ENCODE measurements at places on chromosomes 5 and 9. TPM values are rescaled to one million over a fixed set of nuclear protein-coding genes. Genes with fewer than 3 reads are reported as not detected.

C5orf46 gene
- total RNA-seq = not detected

OSMR gene
- total RNA-seq = 85.6 TPM

DNA sequence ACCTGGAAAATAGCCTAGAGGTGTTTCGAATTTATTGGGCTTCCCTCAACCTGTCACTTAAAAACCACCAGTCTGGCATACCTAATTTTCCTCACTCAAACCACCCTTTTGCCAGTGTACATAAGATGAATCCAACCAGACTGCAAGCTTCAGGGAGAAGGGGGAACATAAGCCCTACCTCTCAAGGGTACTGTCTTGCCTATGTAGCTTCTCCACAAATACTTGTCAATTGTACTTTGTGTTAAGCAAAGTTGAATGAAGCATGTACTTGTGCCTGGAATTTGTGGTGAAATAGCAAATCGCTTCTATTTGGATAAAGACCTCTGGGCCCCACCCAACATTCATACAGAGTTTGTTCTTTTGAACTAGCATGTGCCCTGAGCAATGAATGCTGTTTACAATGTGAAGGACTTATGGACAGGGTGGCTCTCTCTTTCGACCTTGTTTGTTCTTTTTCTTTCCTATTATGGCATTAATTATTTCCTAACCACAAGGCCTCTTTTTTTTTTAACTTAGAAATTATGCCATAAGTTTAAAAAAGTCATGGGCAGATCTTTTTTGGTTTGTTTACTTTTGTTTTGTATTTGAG is 580.2 kb downstream of the EBF1 start:
- no peak for DNase-seq

TNC gene
- 52.9 TPM for total RNA-seq

GRCh38 chr5:55691265-55692105 is 20.6 kb downstream of the SLC38A9 start:
- no peak for DNase-seq

DCAF10 gene
- 25.2 TPM for total RNA-seq

DNA sequence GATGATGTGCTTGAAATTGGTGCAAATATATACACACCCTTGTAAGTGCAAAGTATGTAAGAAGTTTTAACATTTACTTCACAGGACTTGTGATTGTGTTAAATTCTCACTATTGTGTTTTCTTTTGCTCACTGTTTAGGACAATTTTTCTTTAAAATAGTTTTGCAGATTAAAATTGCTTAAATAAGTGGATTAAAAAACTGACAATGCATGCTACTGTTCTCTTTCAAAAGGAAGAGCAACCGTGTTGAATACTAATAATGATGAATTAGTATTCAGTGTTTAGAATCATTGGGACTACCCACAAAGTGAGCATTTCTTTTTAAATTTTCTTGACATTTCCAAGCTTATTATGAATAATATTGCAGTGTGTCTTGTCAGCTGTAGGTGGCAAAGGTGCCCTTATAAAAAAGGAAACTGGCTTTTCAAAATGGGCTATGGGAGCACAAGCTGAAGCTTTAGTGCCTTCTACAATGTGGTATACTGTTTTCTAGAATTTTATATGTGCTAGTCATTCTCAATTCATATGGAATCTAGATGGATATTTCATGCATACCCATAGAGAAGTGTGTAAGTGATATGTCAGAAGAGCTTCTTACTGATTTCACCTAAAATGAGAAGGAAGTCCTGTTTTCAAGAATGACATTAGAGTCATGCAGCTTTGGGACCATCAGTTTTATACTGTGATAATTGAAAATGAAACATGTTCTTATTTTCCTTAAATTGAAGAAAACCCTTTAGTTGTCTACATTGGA is 35.4 kb downstream of the SREK1 start:
- no peak for DNase-seq

GRCh38 chr5:111495159-111495558 is 17.2 kb downstream of the STARD4 start:
- no peak for DNase-seq

FAM13B gene
- total RNA-seq = 42.4 TPM

DNA sequence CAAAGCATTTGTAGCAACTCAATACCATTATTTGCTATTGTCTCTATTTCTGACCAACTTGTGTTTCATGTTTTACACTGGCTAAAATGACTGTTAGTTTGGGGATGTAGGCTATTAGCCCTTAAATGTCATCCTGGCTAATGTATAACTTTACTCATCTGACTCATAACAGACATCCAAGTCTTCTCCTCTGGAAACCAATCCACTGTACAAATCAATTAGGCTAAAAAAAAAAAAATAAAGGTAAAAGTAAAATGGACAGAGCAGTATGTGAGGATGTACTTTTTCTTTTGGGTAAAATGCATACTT is 20.6 kb downstream of the MEGF9 start:
- DNase-seq = no peak

- DNase-seq = no peak
Observed at GRCh38 chr5:136061630-136062365, 33.0 kb downstream of the TGFBI start.

DNA sequence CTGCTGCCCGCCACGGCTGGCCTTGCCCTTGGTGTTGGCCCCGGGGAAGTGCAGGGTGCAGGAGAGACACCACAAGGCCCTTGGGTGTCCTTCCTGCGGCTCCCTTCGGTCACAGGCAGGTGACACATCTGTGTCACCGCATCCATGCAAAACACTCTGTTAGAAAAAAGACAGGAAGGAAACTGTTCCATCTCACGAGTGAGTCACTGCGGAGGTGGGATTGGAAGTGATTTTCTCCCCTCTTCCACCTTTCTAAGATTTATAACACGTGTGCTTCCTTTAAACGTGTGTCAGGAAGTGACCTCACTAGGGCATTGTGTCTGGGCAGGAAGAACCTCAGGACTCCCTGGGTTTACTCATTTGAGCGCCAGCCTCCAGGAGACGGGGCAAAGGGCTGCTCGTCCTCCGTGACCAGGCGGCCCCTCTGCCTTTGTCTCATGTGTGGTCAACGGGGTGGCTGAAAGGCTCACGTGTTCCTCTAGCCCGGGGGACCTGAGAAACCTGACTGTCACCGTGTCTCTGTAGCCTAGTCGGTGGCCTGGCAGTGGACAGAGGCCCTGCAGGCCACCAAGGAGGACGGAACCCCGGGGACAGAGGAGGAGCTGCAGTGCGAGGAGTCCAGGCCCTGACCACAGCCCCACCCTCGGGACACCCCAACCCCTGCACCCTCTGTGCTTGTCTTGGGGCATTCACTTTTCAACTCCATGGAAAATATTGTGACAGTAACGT is 4.9 kb upstream of the LCN1 start:
- peak; percentile 51 for DNase-seq

- DNase-seq = no peak
Observed at GRCh38 chr9:107447834-107448233, 41.7 kb downstream of the KLF4 start.

DNA sequence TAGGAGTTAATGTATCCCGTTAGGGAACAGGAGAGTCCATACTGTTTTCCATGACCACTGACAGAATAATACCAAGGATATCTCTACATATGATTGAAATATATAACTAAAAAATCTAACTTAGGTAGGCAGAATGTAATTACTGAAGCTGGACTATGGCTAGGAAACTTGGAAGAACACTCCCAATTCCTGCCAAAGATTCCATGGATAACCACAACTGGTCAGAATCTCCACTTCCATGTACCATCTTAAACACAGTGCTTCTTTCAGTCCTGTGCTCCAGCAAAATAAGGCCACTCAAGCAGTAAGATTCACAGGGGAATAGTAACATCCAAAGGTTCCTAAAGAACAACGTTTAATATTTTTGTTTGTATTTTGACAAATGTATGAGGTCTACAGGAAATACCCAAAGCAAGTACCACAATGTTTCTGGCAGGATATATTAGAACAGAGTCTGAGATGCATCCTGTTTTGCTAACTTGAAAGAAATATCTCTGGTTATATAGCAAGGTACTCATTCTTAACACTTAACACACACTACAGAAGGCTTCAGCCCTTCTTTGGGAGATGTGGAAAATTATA is 295.0 kb downstream of the ADAMTS6 start:
- DNase-seq = no peak

GRCh38 chr5:97078958-97079743 is 63.3 kb downstream of the LIX1 start:
- DNase-seq = no peak

DNA sequence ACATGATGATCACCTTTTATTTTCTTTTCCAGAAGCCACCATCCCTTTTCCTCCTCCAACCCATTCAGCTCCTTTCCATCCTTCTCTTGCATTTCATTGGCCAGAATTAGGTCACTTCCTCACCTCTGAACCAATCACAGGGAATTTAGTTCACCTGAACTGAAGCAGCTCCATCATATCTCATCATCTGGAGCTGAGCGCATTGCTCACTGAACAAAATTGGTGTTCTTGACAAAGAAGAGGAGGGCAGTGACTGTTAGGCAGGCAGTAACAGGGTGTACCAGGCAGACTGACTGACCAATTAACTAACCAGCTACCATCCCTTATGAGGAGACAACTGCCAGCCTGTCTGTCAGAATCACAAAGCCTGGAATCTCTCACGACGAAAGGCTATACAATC is 1.8 kb upstream of the ZNF354A start:
- DNase-seq = no peak

- no peak for DNase-seq
Observed at GRCh38 chr9:100056561-100056960, 42.2 kb downstream of the ERP44 start.

GRCh38 chr5:146888351-146888978 is 9.9 kb upstream of the PPP2R2B start:
- DNase-seq = no peak

DNA sequence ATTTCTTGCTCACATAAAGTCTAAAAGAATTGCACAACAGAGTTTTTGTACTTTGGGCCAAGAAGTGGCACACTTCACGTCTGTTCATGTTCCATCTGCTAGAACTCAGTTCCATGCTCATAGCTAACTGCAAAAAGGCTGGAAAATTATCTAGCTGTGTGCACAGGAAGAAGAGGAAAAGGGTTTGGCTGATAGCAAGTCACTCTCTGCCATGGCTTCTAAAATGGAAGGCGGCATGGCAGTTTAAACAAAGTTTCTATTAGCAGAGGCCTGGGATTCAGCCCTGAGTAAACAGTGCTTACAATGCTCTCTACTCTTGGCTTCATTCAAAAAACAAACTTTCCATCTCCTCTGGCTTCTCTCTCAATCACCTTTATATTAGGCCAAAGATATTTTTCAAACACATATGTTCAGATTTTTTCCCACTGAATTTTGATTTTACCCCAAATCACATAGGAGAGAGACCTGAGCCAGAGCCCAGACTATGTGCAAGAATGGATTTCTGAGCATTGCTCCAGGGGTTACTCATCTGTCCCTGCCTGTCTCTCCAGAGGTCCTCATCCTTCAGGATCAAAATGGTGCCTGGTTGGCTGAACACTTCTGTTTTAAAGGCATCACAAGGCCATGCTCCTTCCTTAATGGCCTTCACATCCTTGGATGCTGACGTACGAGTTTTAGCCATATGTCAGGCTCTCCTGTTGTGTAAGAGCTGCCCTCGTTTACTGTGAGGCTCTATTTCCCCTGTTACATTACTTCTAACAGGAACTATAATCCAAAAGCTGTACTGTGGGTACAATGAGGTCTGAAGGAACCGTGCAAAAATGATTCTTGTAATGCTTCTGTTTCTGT is 226.6 kb downstream of the SAXO1 start:
- DNase-seq = no peak

DNA sequence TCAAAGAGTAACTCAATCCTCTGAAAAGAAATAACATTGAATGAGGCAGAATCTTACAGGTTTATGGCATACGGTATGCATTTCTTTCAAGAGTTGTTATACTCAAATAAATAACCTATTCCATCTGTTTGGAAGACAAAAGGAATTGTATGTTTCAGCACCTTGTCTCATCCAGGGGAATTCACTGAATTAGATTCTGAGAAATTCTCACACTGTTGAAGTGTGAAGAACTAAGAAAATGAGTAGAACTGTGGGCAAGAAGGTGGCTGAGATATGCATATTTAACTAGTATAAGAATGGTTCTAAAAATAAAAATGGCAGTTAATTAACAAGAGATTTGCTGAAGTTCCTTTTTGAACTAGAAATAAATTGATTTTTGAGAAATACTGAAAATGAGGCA is 279.3 kb upstream of the DAP start:
- no peak for DNase-seq

FBXL7 gene
- total RNA-seq = 13.3 TPM

DNA sequence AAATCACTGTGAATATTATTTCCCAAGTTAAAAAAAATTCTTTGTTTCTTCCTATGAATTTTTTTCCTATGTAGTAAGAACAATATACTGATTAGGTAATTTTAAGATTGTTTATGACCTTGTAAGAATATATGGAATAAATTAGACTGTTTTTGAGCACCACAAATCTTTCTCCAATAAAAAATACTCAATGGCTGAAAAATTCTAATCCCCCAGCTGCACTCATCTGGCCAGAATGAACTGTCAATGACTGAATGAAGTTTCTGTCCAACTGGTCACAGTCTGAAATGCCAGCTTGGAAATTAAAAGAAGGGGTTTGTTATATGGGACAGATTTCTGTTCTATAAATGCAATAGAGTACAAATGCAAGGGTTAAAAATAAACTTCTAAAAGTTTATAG is 569.5 kb upstream of the SEMA6A start:
- no peak for DNase-seq

DNA sequence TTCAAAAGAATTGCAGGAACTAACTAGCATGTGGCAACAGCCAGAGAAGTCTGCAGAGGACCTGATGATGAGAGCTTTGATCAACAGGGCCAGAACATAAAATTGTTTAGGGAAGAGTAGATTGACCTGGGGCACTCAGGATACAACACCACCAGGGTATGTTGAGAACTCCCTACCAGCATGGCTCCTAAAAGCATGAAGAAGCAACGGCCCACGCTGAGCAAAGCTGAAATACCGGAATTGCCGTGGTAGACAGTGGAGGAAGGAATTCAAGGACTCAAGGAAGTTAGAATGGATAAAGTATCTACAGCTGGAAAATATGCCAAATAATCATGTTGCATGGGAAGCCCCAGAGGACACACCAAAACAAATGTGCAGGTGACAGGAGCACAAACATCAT is 31.6 kb downstream of the DROSHA start:
- no peak for DNase-seq

GBA2 gene
- total RNA-seq = 99.1 TPM

DNA sequence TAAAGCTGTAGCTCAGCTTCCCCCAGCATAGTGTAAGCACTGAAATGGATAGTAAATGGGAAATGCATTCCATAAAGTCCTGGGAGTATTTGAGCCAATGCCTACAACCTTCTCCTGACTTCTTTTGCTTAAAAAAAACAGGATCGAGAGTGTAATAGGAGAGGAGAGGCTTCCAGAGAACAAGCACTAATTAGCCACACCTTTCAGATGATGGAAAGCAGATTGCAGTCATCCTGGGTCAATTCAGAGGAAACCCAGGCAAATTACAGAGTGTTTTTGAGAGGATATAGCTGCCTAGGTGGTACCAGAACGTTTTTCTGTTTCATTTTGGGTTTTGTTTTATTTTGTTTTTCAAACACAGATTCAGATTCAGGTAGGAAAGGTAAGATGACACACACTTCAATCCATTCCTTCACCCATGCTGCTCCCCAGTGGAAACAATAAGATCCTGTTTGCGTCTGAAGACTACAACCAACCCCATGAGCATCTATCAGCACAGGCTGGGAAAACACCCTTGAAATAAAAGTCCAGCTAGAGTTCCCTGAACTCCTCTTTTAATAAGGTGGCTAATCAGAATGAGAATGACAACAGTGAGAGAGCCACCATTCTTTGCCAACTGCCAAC is 95.6 kb downstream of the RFK start:
- DNase-seq = no peak
